HFF-Myc (cell line): ENCODE measurements at places on chromosomes 13 and 19.

DNA sequence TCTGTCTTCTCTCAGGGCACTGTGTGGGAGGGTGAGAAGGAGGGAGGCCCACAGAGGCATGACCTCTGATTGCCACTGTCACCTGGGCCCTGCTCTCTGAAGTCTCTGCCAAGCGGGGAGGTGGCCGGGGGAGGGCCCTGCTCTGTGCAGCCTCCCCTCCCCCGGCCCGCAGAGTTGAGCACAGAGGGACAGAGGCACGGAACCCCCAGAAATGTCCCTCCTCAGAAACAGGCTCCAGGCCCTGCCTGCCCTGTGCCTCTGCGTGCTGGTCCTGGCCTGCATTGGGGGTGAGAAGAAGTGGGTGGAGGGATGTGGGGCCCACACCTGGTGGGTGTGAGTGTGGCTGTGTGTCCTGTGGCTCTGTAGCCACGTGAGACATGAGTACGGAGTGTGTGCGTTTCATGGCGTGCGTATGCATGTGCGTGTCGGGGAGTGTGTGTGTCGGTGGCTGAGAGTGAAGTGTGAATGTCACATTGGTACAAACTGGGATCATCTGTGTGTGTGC is at the start of gene APOC4:
TSS of gene APOC4 (plus strand) at position 171 of the 505 bp plus-strand sequence. CDS start at position 212, 41 bp downstream.
- no peak for DNase-seq

DNA sequence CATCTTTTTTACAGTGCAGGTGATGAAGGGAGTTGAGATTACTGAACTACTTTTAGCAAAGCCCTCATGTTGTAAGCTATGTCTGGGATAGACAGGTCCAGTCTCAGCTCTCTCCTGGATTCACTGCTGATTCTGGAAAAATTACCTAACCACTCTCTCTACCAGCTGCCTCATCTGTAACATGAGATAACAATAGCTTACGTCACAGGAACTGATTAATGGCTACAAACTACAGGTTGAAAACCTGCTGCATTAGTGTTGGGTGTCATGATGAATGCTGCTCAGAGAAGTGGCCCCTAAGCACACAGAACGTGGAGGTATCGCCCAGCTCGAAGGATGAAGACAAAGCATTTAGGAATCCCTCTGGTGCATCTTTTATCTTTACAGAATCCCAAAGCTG is 277.8 kb downstream of the ABCC4 start:
- DNase-seq, result no peak

GRCh38 chr19:495402-496111 is 729 bp upstream of the MADCAM1 start:
- no peak for DNase-seq

DNA sequence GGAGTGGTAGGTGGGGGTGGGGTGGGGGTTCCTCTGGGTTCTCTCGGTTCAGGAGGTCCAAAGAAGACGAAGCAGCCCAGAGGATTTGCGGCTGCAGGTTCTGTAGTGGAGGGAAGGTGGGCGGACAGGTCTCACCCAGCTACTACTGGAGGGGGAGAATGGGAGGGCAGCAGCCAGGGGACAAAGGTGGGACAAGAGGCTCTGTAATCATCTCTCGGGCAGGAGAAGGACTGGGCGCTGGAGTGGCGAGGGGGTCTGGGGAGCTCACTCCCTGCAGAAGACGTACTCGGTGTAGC is 1.4 kb downstream of the KCTD12 start:
- no peak for DNase-seq

GRCh38 chr19:5058521-5059212 is 89.8 kb downstream of the KDM4B start:
- no peak for DNase-seq

DNA sequence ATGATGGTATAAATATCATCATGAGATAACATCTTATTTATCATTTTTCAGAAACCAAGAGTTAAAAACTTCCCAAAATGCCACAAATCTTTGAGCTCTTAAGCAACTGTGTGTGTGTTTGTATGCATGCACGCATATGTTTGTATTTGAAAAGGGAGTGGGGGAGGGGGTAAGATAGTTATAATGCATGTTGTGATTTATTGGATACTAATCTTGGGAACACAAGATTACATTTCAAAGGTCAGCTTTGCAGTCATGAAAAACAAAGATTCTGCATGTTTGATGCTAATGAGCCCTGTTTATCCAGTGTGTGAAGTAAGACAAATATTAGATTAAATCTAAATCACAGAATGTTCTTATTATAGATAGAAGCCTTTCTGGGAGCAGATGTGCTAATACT is 355.9 kb downstream of the DCT start:
- DNase-seq, result no peak

- no peak for DNase-seq
Observed at GRCh38 chr13:21227917-21228316, 51.5 kb downstream of the MRPL57 start.

DNA sequence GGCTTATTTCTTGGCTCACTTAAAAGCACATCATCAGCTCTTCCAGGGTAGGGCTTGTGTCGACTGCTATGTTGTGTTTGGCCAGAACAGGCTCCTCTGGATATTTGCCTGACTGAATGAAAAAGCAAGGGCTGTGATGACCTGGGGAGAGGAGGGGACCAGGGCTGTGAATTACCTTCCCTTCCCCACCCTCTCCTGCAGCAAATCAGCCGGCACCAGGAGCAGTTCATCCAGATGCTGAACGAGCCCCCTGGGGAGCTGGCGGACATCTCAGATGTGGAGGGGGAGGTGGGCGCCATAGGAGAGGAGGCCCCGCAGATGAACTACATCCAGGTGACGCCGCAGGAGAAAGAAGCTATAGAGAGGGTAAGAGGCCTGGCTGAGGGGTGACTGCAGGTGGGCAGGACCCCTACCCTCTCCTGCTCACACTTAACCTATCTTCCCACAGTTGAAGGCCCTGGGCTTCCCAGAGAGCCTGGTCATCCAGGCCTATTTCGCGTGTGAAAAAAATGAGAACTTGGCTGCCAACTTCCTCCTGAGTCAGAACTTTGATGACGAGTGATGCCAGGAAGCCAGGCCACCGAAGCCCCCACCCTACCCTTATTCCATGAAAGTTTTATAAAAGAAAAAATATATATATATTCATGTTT is 4.4 kb downstream of the GADD45GIP1 start:
- DNase-seq, result no peak
